Activated CD4-positive, alpha-beta T cell treated with anti-CD3 and anti-CD28 coated beads for 36 hours (primary cell): ENCODE measurements at places on chromosomes 3 and 15. TPM values are rescaled to one million over a fixed set of nuclear protein-coding genes. Genes with fewer than 3 reads are reported as not detected.

GRCh38 chr3:131233900-131234668 lies 147.5 kb upstream of the NUDT16 start:
- DNase-seq = no peak

Gene FXR1
- 175 TPM for total RNA-seq

Gene CHRNA7
- not detected for total RNA-seq

DNA sequence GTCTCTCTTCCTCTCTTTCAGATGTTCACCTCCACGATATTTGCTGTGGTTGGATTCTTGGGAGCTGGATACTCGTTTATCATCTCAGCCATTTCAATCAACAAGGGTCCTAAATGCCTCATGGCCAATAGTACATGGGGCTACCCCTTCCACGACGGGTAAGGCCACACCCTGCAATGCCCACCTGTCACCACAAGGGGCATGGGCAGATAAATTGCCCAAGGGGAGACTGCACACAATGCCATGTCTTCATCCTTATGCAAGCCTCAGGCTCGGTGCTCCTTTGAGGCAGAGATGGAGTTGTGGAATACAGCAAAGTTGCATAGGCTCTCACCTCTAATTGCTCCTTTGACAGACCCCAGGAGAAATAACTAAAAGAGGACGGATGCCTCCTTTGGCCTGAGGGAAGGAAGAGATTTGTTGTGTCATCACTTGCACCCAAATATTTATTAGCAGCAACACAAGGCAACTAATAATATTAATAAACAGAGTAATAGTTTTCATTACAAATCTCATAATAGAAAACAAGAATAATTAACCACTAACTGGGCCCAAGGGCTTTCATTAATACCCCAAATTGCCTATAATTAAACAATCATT lies 13.2 kb downstream of the TM4SF4 start:
- peak; percentile 64 for DNase-seq

Gene GNAT1
- total RNA-seq = 0.14 TPM

GRCh38 chr3:114764056-114764492 lies 383.0 kb downstream of the ZBTB20 start:
- DNase-seq = no peak

- DNase-seq = peak; percentile 82
These were observed 4.4 kb upstream of the BRPF1 start for GRCh38 chr3:9727041-9727595.

Gene CCK
- total RNA-seq = not detected

- DNase-seq = no peak
These were observed 92.1 kb upstream of the PLSCR4 start for GRCh38 chr3:146342989-146343388.

Gene RPL32
- total RNA-seq = 4,727 TPM

- peak; percentile 41 for DNase-seq
These were observed 901 bp upstream of the MANF start for GRCh38 chr3:51384055-51384725.

GRCh38 chr15:101646672-101647071 lies 5.5 kb downstream of the TM2D3 start:
- no peak for DNase-seq

DNA sequence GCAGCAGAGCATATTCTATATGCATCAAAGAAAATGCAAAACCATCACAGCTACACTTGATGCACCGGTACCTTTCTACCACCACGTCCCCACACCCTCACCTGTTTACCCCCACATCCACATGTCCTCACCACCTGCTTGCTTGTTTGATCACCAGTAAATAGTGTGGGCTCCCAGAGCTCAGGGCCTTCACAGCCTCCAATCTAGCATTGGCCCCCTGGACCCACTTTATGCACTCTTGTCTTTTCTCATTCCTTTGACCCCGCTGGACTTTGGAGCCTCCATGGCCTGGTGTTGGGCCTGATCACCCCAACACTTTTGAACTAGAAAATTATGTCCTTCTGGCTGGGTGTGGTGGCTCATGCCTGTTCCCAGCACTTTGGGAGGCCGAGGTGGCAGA lies 190.1 kb downstream of the PDE8A start:
- no peak for DNase-seq

Gene PCYT1A
- 47.1 TPM for total RNA-seq

- no peak for DNase-seq
These were observed 203.8 kb downstream of the TCF12 start for GRCh38 chr15:57122080-57122840.

Gene AQP9
- 0.18 TPM for total RNA-seq

DNA sequence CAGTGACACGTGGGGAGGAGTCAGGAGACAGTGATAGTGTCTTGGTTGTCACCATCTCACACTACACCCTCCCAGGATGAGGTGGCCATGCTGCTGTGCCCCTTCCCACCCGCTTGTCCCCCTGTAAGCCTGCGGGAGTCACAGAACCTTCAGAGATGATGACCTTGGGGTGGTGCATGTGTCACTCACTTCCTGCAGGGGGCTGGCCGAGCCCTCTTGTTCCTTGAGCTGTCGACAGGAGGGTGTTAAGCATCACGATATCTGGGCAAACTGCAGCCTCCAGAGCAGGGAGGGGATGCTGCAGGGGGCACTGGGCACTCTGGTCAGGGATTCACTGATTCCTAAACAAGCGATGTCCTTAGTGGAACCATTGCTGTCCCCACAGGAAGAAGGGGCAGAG lies 27.7 kb downstream of the FAH start:
- no peak for DNase-seq

DNA sequence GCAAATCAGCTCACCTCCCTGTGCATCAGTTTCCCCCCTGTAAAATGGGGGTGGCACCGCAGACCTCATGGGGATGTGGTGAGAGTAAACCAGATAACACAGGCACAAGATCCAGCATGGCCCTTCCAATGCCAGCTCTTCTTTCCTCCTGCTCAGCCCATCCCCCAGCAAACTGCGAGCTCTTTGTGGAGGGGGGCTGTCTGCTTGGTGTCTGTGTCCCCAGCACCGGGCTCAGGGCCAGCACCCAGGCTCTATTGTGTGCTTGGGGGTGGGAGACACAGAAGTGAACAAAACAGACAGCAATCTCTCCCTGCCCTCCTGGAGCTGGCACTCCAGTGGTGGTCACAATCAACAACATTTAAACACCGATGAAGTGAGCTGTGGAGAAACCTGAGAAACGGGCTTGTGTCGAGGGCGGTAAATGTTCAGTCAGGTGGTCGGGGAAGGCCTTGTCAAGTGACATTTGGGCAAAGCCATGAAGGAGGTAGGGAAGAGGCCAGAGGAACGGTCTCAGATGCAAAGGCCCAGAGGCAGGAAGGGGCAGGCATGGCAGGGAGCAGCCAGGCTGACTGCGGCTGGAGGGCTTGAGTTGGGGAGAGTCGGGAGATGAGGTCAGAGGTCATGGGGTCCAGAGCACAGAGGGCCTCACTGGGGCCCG lies 28.4 kb downstream of the GRIP2 start:
- DNase-seq = no peak

DNA sequence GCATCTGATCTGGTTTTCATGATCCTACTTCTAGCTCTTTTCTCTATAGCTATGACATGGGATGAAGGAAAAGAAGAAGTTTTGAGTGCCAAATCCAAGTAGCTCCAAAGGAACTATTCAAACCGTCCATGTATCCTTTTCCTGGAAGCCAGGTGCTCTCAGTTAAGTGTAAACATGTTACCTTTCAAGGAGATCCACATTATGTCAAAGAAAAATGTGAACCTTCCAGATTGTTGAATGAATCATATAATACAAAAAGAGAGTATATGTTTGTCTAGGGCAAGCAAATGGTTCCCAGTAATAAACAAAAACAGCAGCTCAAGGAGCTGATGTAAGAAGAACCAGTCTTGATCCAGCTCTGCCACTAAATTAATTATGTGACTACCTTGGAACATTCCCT lies 534.9 kb downstream of the MAGI1 start:
- DNase-seq = no peak
